Right lung (tissue), 10 donors: ENCODE measurements at places on chromosomes 1 and 21. TPM values are rescaled to one million over a fixed set of nuclear protein-coding genes. Genes with fewer than 3 reads are reported as not detected.

- peak; percentile 76 for DNase-seq
Measured at GRCh38 chr1:64268653-64269557, 65.5 kb downstream of the UBE2U start.

- DNase-seq = no peak
Measured at GRCh38 chr1:97307151-97307550, 585.6 kb downstream of the PTBP2 start.

- no peak for DNase-seq
Measured at GRCh38 chr1:118143831-118144230, 41.2 kb downstream of the SPAG17 start.

DNA sequence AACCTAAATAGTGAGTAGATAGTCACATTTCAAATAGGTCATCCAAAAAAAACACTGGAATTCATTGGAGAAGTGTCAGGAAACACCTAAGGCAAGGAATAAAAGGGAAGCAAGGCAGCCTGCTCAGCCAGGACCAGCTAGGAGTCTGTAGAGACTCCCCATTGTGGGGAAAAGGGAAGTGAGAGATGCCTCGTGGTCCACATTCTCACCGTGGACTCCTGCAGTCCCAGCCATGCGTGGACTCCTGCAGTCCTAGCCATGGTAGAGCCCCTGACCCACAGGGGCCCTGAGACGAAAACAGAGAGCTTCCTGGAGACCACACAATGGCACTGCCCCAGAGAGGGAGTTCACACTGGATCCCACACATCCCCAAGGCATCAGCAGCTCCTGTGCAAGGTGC is 97.5 kb downstream of the LRIG2 start:
- DNase-seq = no peak

DNA sequence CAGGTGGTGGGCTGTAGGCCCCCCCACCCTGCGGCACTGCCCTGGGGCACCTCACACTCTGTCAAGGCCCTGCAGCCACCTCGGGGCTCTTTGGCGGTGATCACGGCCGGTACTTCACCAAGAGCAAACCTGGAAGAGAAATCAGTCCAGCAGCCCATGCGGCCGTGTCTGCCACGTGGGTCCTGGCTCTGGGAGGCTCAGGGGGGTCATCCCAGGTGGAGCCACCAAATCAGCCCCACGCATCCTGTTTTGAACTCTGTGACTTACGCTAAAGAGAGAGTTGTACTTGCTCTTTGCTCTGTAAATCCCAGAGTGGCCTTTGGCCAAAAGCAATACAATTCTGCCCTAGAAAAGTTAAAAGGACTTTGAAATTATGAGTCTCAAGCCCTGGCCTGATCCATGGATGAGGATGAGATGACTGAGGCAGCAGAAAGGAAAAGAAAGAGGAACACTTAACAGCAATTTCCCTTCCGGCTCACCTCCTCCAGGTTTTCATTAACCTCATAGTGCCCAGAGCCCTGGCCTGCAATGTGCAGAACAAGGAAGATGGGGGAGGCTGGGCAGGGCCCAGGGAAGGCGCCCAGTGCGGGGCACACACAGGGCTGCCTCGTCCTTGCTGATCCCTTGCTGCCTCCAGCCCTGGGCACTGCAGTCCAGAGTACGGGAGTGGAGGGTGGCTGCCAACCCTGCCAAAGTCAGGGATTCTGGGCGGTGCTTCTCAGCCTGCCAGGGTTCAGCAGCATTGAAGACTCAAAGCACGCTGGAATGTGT is 337.0 kb downstream of the MATN1 start:
- DNase-seq = no peak

- DNase-seq = no peak
Measured at GRCh38 chr1:180295999-180296398, 65.9 kb downstream of the LHX4 start.

DNA sequence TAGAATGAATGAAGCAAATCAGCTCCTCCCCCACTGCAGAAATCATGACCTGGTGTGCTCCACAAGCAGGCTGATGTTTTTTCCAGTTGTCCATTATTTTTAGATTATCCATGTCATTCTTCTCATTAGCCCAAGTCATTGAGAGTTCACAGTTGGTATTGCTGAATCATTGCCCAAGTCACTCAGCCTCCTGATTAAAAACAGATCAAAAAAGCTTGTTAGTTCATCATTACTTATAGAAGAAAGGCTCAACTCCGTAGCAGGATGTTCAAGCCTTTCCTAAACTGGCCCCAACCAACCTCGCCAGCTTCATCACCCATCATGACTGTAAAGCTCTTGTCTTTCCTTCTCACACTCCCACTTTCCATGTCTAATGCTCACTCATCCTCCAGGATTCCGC is 161.3 kb upstream of the CTTNBP2NL start:
- no peak for DNase-seq

DNA sequence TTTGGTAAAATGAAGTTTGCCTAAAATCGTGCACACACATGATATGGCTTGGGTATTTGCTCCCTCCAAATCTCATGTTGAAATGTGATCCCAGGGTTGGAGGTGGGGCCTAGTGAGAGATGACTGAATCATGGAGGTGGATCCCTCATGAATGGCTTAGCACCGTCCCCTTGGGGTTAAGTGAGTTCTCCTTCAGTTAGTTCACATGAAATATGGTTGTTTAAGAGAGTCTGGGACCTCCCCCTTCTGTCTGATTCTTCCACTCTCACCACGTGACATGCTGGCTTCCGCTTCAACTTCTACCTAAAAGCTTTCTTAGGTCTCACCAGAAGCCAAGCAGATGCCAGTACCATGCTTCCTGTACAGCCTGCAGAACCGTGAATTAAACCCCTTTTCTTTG is 58.4 kb downstream of the SIPA1L2 start:
- DNase-seq = no peak

DNA sequence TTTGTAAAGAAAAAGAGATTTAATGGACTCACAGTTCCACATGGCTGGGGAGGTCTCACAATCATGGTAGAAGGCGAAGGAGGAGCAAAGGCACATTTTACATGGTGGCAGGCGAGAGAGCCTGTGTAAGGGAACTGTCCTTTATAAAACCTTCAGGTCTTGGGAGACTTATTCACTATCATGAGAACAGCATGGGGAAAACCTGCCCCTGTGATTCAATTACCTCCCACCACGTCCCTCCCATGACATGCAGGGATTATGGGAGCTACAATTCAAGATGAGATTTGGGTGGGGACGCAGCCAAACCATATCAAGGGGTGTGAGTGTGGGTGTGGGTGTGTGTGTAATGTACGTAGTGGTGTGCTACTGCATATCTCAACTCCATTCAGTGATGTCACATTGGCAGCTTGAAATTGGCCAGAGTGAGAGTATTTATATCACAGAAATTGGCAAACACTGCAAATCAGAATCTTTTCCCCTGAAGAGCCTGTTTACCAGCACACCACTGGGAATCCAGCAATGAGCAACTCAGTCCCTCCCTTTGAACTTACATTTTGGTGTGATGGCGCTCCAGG is 5.4 kb downstream of the ARHGEF10L start:
- no peak for DNase-seq

DNA sequence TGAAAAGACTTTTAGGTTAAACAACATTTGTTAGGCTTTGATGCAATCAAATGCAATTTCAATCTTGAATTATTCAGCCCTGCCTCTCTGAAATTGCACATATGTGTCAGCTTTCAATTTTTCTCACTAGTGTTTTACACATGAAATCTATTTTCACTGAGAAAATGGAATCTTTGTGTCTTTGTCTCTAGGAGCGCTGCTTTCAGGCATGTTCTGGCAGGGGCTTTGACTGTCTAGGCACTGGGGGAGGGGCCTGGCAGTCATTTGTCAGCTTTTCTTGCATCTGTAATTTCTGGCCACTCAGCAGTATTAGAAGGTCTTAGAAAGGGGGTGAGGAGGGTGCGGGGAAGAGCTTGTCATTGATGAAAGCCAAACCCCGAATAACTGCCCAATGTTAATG is 264.4 kb downstream of the PTPRC start:
- DNase-seq = no peak

GRCh38 chr1:209406595-209406994 is 176.9 kb upstream of the CAMK1G start:
- no peak for DNase-seq

GRCh38 chr1:178484698-178485225 is 12.0 kb downstream of the CLEC20A start:
- no peak for DNase-seq

GRCh38 chr1:211653293-211653692 is 22.1 kb downstream of the NEK2 start:
- no peak for DNase-seq

- DNase-seq = no peak
Measured at GRCh38 chr1:23791516-23792047, 637 bp downstream of the LYPLA2 start.

GRCh38 chr1:29884740-29885139 is 648.4 kb downstream of the PTPRU start:
- no peak for DNase-seq

DNA sequence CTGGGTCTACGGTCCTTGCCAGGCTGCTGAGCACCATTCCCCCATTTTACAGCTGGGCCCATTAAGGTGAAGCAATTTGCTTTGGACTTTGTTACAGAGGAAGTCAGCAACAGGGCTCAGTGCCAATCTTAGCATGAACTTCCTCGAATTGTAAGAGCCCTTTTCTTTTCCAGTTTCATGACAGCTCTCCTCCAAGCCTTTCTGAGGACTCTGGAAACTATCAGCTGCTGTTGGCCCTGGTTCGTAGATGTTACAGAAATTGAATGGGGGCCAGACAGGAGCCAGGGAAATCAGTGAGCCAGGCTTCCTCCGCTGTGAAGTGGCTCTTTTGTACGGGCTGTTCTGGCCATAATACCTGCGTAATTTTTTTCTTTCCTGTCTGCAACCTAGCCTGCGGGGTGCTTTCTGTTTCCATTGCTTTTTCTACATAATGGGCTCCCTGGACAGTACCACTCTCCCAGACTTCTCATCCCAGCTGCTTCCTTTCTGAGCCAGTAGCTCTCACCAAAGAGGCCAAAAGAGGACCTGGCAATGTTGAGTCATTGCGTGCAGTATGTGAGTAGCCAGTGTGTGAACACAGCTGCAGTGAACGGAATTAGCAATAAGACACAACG is 386.3 kb downstream of the DISC1 start:
- peak; percentile 66 for DNase-seq

- DNase-seq = no peak
Measured at GRCh38 chr1:209155546-209155945, 428.0 kb upstream of the CAMK1G start.

GRCh38 chr1:59427155-59427554 is 130.3 kb downstream of the FGGY start:
- DNase-seq = no peak

- DNase-seq = peak; percentile 80
Measured at GRCh38 chr1:8343464-8344001, 25.6 kb downstream of the SLC45A1 start.

DNA sequence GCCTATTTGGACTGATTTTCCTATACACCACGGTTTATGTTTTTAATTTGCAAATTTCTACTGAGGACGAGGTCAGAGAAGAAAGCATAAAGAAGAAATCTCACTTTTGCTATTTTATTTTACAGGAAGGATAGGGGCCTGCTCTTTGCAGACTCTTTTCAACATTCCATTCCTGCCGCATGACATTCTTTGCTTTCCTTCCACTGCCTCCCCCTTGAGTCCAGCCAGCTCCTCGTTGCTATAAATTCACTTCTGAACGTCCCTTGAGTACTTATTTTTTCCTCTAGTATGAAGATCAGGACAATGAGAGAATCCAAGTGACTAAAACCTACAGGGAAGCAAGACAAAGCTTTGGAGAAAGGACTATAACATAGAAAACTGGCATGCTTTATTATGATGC is 53.4 kb upstream of the PTGFR start:
- no peak for DNase-seq

GRCh38 chr1:51799372-51799771 is 79.2 kb downstream of the NRDC start:
- DNase-seq = no peak

DNA sequence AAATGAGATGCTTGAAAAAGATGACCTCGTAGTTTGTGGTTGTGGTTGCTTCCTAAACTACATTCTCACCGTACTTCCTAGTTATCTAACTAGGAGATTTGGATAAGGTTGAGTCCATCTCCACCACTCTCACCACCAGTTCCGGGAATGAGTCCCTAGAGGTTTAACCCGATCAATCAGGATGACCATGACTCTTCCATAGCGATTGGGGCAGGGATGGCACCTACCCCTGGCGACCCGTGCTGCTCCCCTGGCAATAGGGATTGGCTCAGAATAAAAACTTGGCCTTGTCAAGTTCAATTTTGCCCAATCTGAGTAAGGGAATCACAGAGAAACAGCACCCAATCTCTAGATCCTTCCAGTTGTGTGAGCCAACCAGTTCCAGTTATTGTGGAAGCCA is 2.7 kb upstream of the MIS18A start:
- no peak for DNase-seq

DNA sequence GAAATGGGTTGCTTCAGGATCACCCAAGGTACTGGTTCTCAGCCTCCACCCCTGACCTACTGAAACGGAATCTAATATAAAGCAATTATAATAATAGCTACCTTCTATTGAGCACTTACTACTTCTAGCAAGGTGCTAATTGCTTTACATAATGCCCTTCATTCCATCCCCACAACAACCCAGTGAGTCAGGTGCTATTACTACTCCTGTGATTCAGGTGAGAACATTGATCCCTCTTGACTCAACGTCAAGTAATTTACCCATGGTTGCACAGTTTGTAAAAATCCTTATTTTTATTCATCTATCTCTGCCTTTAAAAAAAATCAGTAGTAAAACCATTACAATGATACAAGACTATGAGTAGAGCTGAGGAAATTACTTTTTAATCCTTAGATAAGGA is 85.2 kb downstream of the UCHL5 start:
- DNase-seq = no peak

DNA sequence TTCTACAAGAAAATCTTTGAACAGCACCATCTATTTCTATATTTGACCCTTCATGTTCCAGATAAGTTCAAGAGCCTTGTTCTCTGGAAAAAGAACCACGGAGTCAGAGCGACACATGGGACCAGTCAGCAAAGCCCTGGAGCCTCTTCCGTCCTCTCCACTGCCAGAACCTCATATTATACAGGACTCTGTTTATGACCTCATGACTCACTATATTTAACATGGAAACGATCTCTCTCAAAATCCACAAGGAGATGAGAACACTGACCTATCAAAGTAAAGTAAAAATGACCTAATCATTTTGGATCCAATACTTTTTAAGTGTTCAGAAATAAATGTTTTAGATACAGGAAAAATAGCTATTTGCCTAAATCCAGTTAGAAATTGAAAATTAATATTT is 124.6 kb upstream of the KRTAP19-8 start:
- no peak for DNase-seq

MATN1 gene
- polyA plus RNA-seq = 0.97 TPM

IRF6 gene
- polyA plus RNA-seq = 23.7 TPM

ACOT7 gene
- polyA plus RNA-seq = 11.7 TPM

CR2 gene
- polyA plus RNA-seq = 0.14 TPM

CASQ2 gene
- 1.9 TPM for polyA plus RNA-seq

NCF2 gene
- polyA plus RNA-seq = 5.4 TPM

CHI3L1 gene
- 1.6 TPM for polyA plus RNA-seq

FMO4 gene
- 19.3 TPM for polyA plus RNA-seq

KANK4 gene
- polyA plus RNA-seq = 14.2 TPM

CYP2J2 gene
- 2.5 TPM for polyA plus RNA-seq

ID3 gene
- 172 TPM for polyA plus RNA-seq

CLCA1 gene
- polyA plus RNA-seq = not detected

ADORA1 gene
- polyA plus RNA-seq = 5.2 TPM

RXFP4 gene
- polyA plus RNA-seq = 0.09 TPM

AIRE gene
- polyA plus RNA-seq = 0.06 TPM

FAM110D gene
- polyA plus RNA-seq = 1.8 TPM

EIF2D gene
- 105 TPM for polyA plus RNA-seq

RIPPLY3 gene
- polyA plus RNA-seq = 2.0 TPM

COL11A1 gene
- 62.1 TPM for polyA plus RNA-seq

IL6R gene
- polyA plus RNA-seq = 4.5 TPM

ZNF362 gene
- polyA plus RNA-seq = 67.3 TPM

SLFNL1 gene
- polyA plus RNA-seq = 0.81 TPM

TOR1AIP1 gene
- polyA plus RNA-seq = 72.5 TPM

AGTRAP gene
- polyA plus RNA-seq = 32.1 TPM
